Activated CD4-positive, alpha-beta memory T cell treated with anti-CD3 and anti-CD28 coated beads for 36 hours (primary cell): ENCODE measurements at places on chromosomes 4 and X. TPM values are rescaled to one million over a fixed set of nuclear protein-coding genes. Genes with fewer than 3 reads are reported as not detected.

Gene SYP
- total RNA-seq: 5.3 TPM

Gene RPS3A
- total RNA-seq: 3,296 TPM

Gene GPR82
- total RNA-seq: 0.19 TPM

Gene CDX4
- not detected for total RNA-seq

Gene KLHL13
- 0.07 TPM for total RNA-seq

Gene NAT8L
- 0.19 TPM for total RNA-seq

Gene OTC
- not detected for total RNA-seq

Gene USP17L17
- total RNA-seq: not detected

DNA sequence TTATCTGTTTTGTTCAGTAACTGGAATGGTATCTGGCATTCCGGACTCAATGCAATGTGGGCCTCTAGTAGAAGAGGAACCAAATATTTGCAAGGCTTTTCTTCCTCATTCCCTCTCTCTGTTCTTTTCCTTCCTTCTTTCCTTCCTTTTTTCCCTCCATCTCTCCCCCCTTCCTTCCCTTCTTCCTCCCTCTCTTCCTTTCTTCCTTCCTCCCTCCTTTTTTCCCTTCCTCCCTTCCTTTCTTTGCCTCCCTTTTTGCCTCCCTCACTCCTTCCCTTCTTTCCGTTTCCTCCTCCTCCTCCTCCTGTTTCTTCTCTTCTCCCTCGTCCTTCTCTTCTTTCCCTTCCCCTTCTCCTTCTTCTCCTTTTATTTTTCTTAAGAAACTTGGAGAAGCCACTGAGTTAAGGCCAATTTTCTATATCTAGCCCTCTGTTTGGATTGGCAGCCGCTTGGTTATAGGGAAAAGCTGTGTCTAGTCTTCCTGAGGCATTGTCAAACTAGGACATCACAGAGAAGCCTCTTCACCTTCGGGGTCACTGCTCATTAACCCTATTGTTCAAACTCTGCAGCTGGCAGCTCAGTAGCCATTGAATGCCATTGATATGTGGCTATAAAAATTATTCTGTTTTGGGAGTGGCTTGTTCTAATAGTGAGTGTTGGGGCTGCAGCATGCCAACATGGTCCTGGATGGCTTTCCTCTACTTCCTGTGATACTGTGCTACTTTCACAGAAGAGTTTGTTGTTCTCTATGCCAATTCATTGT, 95.9 kb downstream of the CFAP299 start:
- H3K4me3 ChIP-seq: no peak overlapping the region
- no peaks in the 10 kb centered on the region for H3K4me1 ChIP-seq
- H3K27ac ChIP-seq: no peak overlapping the region
- H3K36me3 ChIP-seq: peaks cover 3% of the 10 kb centered on the region

DNA sequence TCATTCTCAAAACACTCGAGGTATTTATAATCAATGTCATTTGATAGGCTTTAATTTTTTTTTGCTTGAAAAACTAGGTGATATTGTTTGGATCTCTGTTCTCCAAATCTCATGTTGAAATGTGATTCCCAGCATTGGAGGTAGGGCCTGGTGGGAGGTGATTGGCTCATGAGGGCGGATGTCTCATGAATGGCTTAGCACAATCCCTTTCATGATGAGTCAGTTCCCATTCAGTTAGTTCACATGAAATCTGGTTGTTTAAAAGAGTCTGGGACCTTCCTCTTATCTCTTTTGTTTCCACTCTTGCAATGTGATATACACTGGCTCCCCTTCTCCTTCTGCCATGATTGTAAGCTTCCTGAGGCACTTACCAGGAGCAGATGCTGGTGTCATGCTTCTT, 638.7 kb downstream of the DMD start:
- H3K4me1 ChIP-seq: no peaks in the 10 kb centered on the region
- H3K27me3 ChIP-seq: no peaks in the 10 kb centered on the region
- no peak overlapping the region for H3K4me3 ChIP-seq
- DNase-seq: no peak
- H3K27ac ChIP-seq: no peak overlapping the region

DNA sequence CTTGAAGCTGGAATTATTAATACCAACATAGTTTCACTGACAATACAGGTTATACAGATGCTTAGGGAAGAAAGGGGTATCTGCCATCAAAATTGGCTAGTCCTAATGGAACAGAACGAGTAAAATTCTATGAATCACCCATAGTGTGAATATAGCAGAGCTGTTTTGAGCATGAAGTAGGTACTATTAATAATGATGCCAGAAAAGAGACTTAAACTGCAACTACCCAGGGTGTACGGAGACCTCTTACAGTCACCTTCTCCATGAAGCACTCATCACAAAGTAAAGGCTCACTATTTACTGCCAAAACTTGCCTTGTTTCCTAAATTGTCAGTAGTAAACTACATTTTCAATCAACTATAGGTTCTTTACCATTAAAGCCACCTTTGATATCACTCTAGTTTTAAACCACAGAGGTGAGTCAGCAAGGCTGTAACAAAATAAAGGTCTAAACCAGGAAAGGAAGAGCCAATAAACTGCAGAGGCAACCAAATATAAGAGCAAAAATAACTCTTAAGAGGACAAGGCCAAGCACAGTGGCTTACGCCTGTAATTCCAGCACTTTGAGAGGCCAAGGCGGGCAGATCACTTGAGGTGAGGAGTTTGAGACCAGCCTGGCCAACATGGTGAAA, 114.4 kb downstream of the FRYL start:
- no peaks in the 10 kb centered on the region for H3K27me3 ChIP-seq
- peaks cover 44% of the 10 kb centered on the region for H3K4me1 ChIP-seq

GRCh38 chrX:116863029-116863428, 400.3 kb upstream of the CT83 start:
- no peak overlapping the region for H3K4me3 ChIP-seq
- H3K27ac ChIP-seq: no peak overlapping the region
- no peaks in the 10 kb centered on the region for H3K4me1 ChIP-seq
- no peak for DNase-seq

GRCh38 chrX:103151799-103152198, 58.9 kb upstream of the NXF3 start:
- no peak overlapping the region for H3K4me3 ChIP-seq
- H3K27ac ChIP-seq: no peak overlapping the region
- DNase-seq: no peak
- peaks cover 5% of the 10 kb centered on the region for H3K4me1 ChIP-seq

GRCh38 chr4:177489471-177490246, 47.4 kb upstream of the AGA start:
- H3K4me3 ChIP-seq: no peak overlapping the region
- peaks cover 1% of the 10 kb centered on the region for H3K36me3 ChIP-seq
- DNase-seq: no peak
- no peaks in the 10 kb centered on the region for H3K4me1 ChIP-seq
- no peaks in the 10 kb centered on the region for H3K27me3 ChIP-seq

DNA sequence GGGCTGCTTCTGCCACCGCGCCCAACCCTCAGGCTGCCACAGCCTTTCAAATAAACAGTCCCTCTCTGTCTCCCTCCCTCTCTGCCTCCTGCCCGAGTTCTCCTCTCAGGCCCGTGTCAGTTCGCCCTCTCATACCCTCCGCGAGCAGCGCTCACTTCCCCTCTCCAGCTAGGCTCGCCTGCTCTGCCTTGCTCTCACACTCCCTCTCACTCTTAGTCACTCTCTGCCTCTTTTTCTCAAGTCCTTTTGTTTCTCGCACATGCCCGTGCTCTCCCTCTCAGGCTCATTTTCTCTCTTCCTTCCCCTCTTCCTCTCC, 3.2 kb downstream of the EFNB1 start:
- H3K4me1 ChIP-seq: peaks cover 18% of the 10 kb centered on the region
- no peaks in the 10 kb centered on the region for H3K27me3 ChIP-seq
- peaks cover 2% of the 10 kb centered on the region for H3K36me3 ChIP-seq
- no peak overlapping the region for H3K27ac ChIP-seq

GRCh38 chrX:112688242-112688641, 8.5 kb upstream of the LHFPL1 start:
- H3K4me1 ChIP-seq: peaks cover 5% of the 10 kb centered on the region
- no peaks in the 10 kb centered on the region for H3K36me3 ChIP-seq
- no peaks in the 10 kb centered on the region for H3K27me3 ChIP-seq

GRCh38 chr4:67198727-67199126, 346.6 kb downstream of the CENPC start:
- no peaks in the 10 kb centered on the region for H3K27me3 ChIP-seq
- DNase-seq: no peak
- no peak overlapping the region for H3K27ac ChIP-seq
- H3K4me3 ChIP-seq: no peak overlapping the region
- H3K36me3 ChIP-seq: no peaks in the 10 kb centered on the region
- H3K4me1 ChIP-seq: no peaks in the 10 kb centered on the region

DNA sequence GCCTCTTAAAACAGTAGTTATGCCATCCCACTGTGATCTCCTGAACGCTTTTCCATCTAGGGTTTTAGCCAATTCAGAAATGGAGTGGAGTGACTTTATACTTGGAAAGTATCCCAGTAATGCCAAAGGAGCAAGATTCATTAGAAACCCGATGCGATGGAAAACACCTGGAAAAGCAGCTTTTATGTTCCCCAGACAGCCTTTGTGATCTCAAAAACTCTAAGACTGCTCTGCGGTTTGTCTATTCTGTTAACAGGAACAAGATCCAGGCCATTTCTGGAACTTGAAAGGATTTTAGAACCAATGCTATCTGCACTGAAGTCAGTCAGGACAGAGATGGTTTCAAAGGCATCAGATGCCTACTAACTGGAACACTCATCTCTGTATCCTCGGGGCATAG, 145.1 kb downstream of the APBB2 start:
- H3K36me3 ChIP-seq: no peaks in the 10 kb centered on the region
- no peaks in the 10 kb centered on the region for H3K27me3 ChIP-seq
- no peak overlapping the region for H3K4me3 ChIP-seq
- no peaks in the 10 kb centered on the region for H3K4me1 ChIP-seq
- DNase-seq: no peak
- H3K27ac ChIP-seq: no peak overlapping the region

DNA sequence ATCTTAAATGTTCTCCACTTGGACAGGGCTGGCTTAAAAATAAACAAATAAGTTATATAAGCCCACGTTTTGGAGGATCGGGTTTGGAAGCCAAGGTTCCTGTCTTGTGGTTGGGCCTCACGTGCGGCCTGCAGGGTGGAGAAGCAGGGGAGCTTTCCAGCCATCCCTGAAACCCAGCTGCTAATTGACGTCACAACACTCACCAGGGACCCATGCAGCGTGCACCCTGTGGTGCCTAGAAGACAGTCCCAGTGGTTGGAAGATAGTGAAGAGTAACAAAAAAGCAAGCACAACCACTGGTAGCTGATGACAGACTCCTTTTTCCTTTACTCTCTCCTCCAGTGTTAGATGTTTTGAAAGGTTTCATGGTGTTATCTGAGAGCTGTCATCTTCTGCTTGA, 142.0 kb upstream of the RBPJ start:
- no peak overlapping the region for H3K4me3 ChIP-seq
- no peaks in the 10 kb centered on the region for H3K36me3 ChIP-seq
- peak overlapping the region; percentile 82 for H3K27ac ChIP-seq
- no peaks in the 10 kb centered on the region for H3K27me3 ChIP-seq

DNA sequence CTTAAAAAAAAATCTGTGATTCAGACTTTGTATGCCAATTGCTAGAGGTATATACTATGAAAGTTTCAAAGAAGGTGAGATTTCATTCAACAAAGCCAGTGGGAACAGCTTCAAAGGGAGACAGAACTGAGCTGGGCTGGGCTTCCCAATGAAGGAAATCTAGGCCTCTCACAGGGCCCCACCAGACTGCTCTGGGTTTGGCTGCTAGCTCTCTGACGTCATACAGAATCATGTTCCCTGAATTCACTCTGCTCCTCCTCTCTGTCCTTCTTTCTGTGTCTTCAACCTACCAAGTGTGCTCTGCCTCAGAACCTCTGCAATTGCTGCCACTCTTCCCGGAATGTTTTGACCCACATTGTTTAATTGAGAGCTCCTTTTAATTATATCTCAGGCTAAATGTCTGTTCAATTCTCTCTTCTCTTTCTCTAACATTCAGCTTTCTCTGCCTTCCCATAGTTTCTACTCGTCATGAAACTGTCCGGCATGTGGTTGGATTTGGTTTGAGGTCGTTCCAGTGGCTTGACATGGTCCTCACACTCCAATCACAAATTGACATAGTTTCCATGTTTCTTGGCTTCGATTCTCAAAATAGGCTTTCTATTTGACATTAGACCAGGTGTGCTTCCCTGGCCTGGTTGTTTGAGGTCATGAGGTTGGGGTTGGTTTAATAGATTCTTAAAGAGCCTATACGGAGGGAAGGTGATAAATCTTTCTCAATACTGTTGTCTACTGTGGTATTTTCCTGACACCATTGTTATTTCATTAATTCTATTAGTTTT, 282.1 kb upstream of the EMCN start:
- no peak overlapping the region for H3K27ac ChIP-seq
- no peak overlapping the region for H3K4me3 ChIP-seq
- H3K4me1 ChIP-seq: no peaks in the 10 kb centered on the region
